ENCODE measurements at places on chromosomes 1 and 21.

DNA sequence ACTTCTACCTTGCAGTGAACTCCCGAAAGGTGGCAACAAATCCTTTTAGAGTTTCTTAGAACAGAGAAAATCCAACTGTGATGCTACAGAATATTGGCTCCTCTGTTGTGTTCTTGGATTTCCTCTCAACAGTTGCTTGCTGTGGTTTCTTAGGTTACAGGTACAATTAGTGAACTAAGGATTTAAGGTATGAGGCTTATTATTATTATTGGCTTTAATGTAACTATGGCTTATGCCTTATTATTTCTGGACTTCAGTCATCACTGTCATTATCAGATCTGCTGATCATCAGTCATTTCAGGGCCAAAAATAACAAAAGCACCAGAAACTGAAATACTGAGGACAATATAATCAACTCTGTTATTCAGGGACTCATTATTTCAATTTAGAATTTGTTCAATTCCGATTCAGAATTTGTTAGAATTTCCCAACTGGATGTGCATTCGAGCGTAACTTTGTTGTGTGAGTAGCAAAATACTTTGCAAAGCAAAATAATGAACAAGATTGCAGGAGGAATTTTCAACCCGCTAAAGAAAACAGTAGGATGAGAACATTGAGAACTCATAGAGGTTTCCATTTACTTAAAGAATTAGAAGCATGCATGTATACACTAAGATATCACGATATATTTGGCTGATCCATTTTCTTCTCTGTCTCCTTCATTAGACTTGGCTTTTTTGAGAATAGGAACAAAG, 65.5 kb upstream of the AK4 start:
- DNase-seq, result no peak

DNA sequence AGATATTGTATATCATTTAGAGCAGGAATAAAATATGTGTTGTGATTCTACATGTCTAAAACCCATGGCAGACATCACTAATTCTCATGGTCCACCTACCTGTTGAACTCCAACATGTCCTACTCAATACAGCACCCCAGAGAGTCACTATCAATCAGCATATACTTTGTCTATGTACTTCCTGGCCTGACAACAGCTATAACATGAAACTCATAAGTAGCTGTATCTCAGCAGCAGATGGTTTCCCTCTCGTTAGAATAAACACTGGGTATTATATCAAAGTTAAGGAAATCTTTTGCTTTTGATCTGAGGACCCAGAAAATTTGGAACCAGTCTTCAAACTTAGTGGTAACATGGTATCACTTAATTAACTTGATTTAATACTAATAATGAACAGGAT, 15.8 kb downstream of the ARPC5 start:
- no peak for DNase-seq

- peak; percentile 70 for DNase-seq
Measured at GRCh38 chr1:201531551-201532425, 7.1 kb upstream of the NAV1 start.

- no peak for DNase-seq
Measured at GRCh38 chr21:37582590-37582989, 216.0 kb downstream of the DYRK1A start.

GRCh38 chr1:32716312-32717148, 14.0 kb upstream of the SYNC start:
- DNase-seq, result no peak

- no peak for DNase-seq
Measured at GRCh38 chr1:183739082-183739481, 65.8 kb upstream of the RGL1 start.

GRCh38 chr1:108601708-108602410, 42.0 kb downstream of the EEIG2 start:
- no peak for DNase-seq

- DNase-seq, result no peak
Measured at GRCh38 chr1:156498432-156499193, 2.0 kb downstream of the MEF2D start.

DNA sequence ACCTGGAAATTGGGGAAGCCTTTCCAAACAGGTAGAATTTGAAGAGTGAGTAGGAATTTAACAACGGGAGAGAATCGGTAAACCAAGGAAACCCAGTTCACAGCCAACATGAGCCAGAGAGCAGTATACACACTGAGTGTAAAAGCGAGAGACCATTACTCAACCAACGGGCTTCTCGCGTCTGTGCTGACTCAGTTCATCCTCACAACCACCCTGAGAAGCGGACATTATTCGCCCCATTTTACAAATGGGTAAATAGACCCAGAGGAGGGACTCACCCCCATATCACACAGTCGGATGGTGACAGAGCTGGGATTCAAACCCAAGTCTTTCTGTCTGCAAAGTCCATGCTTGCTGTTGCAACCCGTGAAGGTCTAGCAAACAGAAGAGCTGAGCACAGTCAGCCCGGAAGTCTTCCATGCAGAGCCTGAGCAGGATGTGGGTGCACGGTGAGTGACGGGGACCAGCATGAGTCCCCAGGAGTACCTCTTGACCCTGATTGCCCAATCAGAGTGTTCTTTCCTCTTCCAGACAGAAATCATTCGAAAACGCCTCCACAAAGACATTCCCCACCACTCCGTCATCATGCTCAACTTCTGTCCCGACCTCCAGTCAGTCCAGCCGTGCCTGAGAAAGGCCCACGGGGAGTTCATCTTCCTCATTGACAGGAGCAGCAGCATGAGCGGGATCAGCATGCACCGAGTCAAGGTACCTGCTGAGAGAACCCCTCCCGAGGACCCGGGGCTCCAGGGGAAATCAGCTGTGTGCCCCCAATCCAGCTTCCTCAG, 32.3 kb downstream of the VWA5B1 start:
- DNase-seq, result no peak

GRCh38 chr1:97201641-97202040, 480.1 kb downstream of the PTBP2 start:
- no peak for DNase-seq

- DNase-seq, result no peak
Measured at GRCh38 chr21:32172106-32172505, 106.7 kb downstream of the MIS18A start.

- no peak for DNase-seq
Measured at GRCh38 chr21:41602531-41602930, 94.6 kb upstream of the TMPRSS2 start.

DNA sequence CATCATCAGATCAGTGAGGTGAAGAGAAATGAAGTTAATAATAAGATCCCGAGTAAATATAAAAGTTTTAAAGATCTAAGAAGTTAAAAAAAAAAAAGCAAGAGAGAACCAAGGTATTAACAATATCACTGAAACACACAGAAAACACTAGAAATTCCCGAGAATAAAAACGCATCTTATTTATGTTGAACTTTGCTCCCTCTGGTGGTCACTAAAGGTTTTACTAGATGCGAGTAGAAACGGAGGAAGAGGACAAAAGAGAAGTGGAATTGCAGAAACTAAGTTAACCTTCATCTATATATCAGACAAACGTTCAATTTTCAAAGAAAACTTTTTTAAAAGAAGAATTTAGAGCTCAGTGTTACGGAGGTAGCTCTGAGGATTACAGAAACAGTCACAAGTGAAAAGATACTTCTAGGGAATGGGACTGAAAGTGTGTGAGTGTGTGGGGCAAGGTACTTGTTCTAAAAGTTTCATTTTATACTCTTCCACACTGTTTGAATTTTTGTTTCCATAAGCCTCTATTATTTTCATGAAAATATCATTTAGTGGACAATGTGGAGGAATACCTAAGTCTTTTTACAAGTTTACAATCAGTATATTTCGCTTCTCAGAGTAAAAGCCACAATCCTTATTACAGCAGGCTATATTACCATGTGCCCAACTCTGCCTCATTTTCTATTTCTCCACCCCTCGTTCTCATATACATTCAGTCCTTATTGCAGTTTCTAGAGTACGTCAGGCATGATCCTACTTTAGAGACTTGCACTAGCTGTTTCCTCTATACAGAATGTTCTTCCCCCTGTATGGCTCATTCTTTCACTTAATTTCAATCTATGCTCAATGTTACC, 19.7 kb downstream of the ACBD6 start:
- peak; percentile 2 for DNase-seq

DNA sequence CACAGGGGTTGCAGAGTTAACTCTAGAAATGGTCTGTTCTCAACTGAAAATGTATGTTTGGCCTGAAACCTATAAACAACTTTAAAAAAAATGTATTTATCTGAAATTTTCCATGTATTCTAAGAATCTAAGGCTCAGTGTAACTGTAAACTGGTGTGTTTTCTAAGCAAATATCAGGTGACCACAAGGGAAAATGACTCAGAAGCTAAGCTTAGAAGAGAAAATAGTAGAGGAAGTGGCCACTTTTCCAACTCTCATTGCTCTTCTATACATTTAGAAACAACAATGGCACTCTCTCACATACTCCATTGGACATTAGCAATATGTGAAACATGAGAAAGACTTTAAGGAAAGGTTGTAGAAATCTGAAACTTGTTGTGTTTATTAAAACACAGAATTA, 7.5 kb downstream of the TNFSF18 start:
- no peak for DNase-seq

DNA sequence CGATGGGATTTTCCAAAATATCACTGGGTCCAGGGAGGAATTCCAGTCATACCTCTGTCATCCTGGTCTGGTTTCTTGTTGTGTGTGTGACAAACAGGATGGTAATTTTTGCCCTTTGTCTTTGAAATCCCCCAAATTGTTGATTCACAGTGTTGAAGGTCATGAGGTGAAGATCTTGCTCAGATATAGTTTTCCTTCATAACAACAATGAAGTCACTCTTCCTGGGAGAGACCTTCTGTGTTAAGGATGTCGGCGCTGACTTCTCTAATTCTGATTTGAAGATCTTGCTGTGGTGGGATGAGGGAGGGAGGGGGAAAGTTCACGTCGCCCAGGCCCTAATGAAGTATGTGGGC, 32.2 kb upstream of the MPZL1 start:
- no peak for DNase-seq

DNA sequence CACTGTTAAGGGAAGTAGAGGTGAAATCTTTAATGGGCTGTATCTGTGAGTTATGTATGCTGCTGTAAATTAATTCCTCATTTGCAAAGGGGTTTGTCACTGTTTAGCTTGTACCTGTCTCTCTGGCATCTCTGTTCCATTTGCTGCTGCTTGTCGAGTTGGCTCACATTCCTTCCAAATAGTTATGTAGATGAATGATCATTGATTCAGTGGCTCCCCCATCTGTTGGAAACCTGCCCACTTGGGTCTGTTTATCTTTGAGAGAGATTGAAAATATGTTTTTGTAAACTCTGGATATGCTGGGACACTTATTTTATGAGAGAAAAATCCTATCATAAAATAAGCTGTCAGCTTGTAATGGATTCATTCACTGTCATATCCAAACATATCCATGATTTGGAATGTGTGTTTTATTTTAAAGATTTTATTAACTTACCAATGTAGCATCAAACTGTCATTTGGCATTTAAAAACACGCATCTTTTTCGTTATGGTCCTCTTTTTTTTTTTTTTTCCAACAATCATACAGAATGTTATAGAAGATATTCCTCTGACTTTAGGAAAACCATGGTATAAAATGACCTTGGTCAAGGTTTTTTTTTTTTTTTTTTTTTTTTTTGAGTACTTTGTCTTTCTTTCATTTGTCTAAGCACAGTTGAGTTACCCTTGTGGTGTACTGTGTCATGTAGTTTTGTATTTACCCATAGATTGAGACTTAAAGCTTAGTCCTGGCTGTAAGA, 3.5 kb downstream of the RYR2 start:
- no peak for DNase-seq

DNA sequence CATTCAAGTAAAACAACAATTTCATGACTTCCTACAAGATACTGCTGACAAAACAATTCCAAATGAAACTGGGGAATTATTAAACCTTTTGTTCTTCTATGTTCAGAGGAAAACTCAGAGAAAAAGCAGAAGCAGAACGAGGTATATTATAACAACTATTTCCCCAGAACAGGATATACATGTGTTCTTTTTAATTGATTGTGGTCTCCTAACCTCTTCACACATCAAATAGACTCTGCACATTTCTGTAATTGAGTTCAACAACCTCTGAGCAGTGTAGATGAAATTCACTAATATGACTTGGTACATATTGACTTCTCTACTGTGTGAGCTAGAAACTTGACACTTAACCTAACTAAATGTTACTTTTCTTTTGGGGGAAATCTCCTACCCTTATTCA, 584.2 kb downstream of the NEGR1 start:
- no peak for DNase-seq

GRCh38 chr1:101723415-101723814, 273.3 kb downstream of the OLFM3 start:
- no peak for DNase-seq

- no peak for DNase-seq
Measured at GRCh38 chr1:8545078-8545477, 227.2 kb downstream of the SLC45A1 start.

Data from GDM1 (cell line).